ENCODE measurements at places on chromosomes 16 and 17.
A peak's percentile ranks its signal among the peaks of the same experiment; 100 is the strongest.

- DNase-seq = no peak
Observed at GRCh38 chr17:81020443-81020766, 14.5 kb upstream of the BAIAP2 start.

DNA sequence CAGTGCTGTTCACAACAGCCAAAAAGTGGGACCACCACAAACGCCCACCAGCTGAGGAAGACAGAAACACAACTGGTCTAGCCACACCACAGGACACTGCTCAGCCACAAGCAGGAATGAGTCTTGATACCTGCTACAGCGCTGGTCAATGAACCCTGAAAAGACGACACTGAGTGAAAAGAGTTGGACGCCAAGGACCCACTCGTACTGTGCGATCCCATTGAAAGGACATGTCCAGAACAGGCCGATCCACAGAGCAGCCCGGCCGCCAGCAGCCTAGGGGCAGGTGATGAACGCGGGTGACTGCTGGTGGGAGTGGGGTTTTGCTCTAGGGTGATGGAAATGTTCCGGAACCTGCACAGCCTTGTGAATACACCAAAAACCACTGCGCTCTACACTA lies 10.6 kb upstream of the SLC38A8 start:
- DNase-seq = no peak

GRCh38 chr17:75516619-75517296 lies 430 bp downstream of the TSEN54 start:
- no peak for DNase-seq

- no peak for DNase-seq
Observed at GRCh38 chr17:47224966-47225365, 15.8 kb downstream of the MYL4 start.

DNA sequence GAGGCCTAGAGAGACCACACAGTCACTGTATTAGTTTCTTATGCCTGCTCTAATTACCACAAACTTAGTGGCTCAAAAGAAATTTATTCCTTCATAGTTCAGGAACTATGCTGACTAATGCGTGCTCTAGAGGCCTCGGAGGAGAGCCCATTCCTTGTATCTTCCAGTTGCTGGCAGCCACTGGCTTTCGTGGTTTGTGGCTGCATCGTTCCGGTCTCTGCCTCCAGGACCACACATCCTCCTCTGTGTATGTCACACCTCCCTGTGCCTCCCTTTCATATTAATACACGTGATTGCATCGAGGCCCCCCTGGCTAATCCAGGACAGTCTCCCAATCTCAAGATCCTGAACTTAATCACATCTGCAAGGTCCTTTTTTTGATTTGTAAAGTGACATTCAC lies 16.9 kb upstream of the MYLK3 start:
- no peak for DNase-seq

DNA sequence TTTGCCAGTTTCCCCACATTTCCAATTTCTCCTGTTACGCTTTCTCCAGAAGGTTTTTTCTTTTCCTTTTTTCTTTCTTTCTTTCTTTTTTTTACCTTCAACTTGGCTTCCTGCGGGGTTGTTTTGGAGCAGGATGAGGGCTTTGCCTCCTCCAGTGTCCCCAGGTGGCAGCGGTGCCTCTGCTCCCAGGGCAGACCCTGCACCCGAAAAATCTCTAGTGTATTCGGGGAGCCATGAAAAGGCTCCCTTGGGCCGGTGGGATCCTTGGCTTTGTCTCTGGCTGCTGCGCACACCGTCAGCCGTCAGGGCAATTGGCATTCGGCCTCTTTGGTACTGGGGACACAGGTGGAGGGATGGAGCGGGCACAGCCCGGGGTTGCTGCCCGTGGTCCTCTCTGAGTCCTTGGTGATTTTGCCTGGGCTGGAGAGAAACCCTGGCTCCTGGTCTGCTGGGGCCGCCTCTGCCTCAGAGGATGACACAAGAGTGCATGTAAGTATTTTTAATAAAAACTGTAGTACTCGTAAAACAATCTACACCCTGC lies 846 bp downstream of the ITGB3 start:
- DNase-seq = no peak

DNA sequence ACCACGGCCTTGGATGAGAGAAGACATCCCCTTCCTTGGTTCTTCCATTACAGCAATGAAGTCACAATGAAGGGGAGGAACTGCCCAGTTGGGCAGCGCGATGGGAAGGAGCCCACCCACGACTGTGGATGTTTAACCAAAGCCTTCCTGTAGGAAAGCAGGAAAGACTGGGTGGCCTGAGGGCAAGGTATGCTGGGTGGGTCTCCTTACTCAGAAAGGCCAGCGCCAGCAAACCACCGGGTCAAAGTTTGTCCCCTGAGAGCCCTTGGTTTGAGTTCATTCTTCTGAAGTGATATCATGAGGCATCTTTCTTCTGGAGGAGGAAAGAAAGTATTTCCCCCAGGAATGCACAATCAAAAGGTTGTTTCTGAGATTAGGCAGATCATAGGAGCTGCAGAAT lies 105.2 kb downstream of the C16orf95 start:
- no peak for DNase-seq

GRCh38 chr17:17028059-17028877 lies 14.0 kb upstream of the MPRIP start:
- DNase-seq = peak; percentile 50

- DNase-seq = no peak
Observed at GRCh38 chr17:7552621-7553051, 3.8 kb downstream of the TNFSF12 start.

DNA sequence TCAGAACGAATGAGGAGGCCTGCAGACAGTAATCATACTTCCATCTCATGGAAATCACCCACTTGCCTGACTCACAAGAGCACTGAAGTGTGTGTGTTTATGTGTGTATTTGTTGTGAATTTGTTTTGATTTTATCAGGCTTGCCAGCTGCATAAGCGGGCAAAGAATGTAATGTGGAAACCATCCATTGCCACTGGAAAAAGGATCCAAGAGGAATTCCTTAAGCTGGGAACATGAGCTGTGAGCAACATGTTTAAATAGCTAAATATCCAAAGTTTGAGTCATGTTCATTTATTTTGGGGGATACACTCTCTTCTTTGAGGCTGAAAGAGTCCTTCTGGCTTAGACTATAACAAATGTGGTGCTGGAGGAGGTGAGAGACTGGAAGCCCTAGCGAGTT lies 198.4 kb upstream of the TBX2 start:
- no peak for DNase-seq

DNA sequence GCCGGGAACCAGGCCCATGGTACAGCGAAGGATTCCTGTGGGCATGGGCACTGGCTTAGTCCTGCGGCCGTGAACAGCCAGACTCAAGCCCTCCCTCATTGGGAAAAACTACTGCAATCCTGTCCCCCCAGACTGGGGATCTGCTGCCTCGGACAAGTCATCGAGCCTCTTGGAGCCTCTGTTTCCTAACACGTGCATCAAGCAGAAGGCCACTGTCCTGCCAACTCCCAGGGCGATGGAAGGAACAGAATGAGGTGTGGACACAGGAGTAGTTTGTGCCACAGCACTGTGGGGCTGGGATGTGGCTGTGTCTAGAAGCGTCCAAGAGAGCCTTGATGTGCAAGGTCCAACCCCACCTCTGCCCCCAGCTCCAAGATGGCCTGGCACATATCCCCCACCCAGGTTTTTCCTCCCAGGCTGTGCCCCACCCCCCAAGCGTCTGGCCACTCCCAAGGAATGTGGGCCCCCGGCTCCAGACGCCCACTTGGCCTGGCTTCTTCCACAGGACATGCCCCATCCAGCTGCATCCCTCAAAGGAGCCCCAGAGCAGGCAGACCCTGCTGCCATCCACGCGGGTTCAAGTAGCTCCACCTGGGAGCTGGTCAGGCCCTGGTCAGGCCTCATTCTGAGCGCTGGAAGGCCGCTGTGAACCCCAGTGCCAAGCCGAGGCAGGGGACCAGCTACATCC lies 3.4 kb downstream of the CAMKK1 start:
- DNase-seq = no peak

- DNase-seq = no peak
Observed at GRCh38 chr17:56786989-56787482, 46.7 kb downstream of the C17orf67 start.

DNA sequence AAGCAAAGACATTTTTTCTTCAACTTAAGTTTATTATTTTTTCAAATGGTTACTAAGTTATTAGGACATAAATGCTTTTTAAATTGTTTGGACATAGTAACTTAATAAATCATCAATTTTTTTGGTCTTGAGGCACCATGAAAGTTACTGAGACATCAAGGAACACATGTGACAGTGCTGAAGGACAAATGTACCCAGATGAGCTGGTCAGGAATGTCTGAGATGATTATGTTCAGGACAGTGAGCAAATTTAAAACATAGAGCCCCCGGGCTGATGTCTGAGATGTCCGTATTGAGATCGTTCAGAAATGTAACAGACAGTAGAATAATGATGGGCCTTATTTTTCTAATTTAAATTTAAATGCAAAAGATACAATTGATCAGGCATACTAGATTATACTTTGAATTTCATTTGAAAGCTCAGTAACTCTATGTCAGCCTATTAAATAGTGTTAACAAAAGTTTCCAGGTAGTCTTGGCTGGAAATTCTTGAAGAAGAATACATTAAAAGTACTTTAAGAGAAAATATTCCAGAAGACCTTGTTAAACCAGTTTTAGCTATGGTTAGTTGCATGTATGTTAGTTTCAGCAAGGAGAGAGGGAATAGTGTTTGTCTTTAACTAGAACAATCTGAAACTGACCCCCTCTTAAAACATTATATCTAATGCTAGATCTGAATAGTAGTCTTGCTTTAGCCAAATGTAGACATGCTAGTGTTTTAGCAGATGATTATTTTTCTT lies 36.4 kb downstream of the SEC14L1 start:
- no peak for DNase-seq

GRCh38 chr16:79876332-79876730 lies 275.8 kb upstream of the MAF start:
- DNase-seq = no peak

DNA sequence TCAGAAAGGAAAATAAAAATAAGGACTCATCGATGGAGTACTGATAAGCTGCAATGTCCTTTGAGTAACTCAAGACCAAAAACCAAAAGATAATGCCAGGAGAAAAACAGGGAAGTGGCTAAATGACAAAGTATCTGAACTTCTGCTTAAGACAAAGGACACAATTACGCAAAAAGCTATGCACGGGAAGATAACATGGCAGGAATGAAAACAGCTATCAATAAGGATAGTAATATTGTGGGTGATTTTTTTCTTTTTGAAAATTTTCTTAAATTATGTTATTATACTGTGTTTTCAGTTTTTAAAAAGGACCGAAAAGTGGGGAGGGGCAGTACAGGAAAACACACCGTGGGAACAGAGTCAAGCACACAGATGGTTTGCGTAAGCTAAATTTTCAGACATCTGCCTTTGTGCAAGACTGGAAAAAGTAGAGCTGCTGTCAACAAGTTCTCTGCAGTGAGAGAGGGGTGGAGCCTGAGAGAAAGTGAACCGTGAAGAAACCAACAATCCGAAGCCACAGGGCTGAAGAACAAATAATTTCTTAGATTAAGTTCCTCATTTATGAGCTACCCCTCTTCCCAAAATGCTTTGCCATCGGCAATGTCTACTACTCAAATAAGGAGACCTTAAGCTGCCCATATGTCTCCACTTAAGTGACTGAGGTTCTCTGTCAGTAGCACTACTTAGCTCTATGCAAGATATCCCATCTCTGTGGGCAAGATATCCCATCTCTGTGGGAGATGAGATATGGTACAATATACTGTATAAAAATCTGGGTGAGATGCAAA lies 99.9 kb upstream of the CORO6 start:
- no peak for DNase-seq

Measured in iPS DF 19.7 (cell line).